ENCODE measurements at places on chromosomes 7 and 10.

GRCh38 chr7:181738-182137, 10.6 kb upstream of the FAM20C start:
- no peak for DNase-seq

- no peak for DNase-seq
Measured at GRCh38 chr7:27917774-27918314, 177.9 kb downstream of the TAX1BP1 start.

DNA sequence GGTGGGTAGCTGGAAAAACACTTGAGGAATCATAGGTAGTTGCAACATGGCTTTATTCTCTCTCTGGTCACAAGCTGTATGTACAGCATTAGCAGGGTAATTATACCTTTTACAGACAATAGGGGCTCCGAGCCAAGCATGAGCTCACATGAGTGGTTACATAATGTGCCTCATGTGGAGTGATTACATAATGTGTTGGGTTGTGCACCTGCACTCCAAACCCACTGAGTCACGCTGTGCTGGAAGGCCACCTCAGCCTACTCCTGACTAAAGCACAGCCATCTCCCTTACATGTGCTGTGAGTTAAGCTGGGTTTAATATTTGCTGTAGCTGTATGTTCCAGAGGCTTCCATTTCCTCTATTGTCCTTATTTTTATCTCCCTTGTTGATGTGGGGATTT, 348.7 kb upstream of the SEMA3C start:
- no peak for DNase-seq

- DNase-seq = no peak
Measured at GRCh38 chr10:43962346-43963191, 313.9 kb upstream of the ZNF32 start.

DNA sequence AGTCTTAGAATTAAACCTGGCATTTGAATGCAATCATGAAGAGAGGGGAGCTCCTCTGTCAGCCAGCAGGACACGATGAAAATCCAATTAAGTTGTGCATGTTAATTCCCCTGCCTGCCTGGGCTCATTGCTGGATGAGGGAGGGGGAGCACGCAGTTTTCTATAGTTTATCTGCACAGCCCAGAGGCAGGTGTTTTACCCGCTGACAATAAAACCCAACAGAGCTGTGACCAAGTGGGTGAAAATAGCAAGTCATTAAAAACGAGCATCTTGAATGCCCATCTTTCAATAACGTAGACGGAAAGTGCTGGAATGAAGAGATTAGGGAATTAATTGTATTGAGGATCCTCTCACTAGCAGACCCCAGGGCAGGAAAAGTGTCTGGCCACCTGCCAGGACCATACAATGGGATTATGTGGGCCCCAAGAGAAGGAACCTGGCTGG, 100.1 kb upstream of the FAM20C start:
- DNase-seq = no peak

GRCh38 chr10:111297351-111297848, 220.6 kb downstream of the ADRA2A start:
- DNase-seq = no peak

- no peak for DNase-seq
Measured at GRCh38 chr10:76251841-76252671, 820.6 kb downstream of the LRMDA start.

DNA sequence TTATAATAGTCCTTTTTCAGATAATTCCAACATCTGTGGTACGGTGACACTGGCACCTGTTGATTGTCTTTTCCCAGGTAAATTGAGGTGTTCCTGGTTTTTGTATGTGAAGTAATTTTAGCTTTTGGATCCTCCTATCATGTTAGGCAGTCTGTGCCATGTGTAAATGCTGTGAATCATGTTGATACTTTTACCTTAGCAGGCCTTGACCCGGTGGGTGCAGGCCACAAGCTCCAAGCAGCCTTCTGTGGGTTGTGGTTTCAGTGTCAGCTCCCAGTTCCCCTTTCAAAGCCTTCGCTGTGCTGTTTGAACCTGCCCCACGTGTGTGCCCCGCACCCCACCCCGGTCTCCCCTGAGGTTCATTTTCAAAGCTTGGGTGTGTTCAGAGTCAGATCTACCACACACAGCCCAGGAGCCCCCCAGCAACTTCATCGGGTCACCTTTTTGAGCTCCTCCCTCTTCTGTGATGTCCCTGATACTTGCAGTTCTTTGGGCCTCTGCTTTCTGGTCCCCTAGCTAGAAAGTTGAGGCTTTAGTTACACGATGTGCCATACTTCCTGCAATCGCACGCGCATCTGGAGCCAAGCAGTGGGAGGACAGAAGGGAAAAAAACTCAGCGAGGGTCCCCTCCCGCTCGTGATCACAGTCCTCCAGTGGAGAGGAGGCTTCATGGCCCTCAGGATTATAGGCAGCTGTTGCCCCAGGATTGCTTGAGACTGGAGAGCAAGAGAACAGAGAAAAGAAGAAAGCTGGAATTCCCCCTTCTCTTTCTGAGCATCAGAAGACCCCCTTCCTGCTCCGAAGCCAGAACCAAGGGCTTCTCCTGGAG, 8.7 kb upstream of the BHLHA15 start:
- DNase-seq = peak; percentile 26

GRCh38 chr10:1419796-1420610, 317.3 kb downstream of the ADARB2 start:
- no peak for DNase-seq

GRCh38 chr10:61804414-61804813, 97.1 kb upstream of the ARID5B start:
- DNase-seq = no peak

DNA sequence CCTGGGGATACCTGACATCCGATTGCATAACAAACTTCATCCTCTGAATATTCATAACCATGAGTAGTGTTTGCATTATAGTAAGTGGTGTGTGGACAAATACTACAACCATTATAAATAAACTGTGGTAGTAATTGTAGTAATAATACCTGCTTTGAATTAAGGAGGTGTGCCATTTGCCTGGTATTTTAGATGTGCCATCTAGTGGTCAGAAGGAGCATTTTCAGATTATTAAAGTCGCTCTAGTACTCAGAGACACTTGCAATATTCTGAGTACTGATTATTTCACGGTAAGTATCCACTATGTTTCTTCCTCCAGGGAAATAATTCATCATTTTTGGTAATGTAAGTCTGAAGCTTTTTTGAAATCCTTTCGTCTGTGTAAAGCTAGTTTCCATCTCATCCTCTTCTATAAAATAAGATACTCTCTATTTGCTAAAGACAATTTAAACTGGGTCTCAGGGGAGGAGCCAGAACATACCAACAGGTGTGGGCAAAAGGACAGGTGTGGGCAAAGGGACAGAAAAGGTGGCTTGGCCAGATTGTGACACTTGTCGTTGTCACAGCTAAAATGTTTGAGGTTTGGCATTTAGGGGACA, 115.3 kb upstream of the WDR11 start:
- no peak for DNase-seq

GRCh38 chr7:100476903-100477870, 1.8 kb downstream of the TSC22D4 start:
- peak; percentile 64 for DNase-seq

DNA sequence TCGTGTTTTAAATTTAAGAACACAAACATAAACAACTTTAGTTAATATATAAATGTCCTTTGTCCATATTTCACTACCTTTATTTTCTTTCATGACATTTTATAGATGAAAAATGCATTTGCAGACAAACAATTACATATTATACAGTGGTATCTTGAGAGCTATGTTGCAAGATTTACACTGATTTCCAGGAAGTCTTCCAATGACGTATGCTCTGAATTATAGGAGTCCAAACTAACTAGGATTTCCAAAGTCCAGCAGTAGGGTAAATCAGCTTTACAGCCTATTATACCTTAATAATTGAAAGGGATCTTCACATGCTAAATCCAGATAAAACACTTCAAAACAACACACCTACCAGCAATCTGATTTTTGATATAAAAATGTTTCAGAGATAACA, 69.4 kb downstream of the HYCC1 start:
- no peak for DNase-seq

DNA sequence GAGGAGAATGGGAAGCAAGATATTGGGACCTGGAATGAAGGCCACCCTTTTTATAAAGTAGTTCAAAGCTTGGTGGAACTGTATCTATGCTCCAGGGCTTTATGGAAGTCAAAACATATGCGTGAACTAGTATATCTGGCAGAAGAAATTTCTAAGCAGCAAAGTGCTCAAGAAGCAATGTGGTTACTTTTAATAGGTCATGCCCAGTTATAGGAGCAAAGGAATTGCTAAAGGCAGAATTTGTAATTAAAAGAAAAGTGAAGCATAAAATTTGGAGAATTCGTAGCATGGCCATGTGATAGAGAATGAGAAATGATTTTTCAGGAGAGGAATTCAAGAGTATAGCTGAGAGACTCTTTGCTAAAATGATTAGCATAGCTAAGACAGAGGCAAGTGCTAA, 1110.4 kb downstream of the XPNPEP1 start:
- no peak for DNase-seq

GRCh38 chr10:125773687-125774543, 1.7 kb downstream of the MMP21 start:
- DNase-seq = no peak

DNA sequence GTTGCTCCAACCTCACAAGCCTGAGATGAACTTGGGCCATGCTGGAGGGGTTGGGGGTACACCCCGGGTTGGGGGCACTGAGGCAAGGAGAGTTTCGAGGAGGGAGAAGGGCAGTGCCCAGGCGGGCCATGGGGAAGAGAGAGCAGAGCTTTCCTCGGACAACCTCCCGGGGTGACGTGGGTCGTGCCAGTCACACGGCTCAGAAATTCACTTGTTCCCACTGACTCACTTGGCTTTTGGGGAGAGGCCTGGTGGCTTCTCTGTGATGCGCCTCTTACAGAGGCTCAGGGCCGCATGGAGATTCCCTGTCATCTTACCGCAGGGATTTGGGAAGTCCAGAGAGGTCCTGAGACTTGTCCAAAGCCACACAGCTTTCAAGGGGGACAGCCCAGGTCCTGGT, 2.9 kb downstream of the LAT2 start:
- DNase-seq = no peak

GRCh38 chr7:100681491-100682227, 8.1 kb downstream of the GNB2 start:
- no peak for DNase-seq

GRCh38 chr7:151416112-151416940, 6.5 kb upstream of the WDR86 start:
- no peak for DNase-seq

GRCh38 chr10:13681960-13682359, 95.2 kb downstream of the PRPF18 start:
- DNase-seq = no peak

DNA sequence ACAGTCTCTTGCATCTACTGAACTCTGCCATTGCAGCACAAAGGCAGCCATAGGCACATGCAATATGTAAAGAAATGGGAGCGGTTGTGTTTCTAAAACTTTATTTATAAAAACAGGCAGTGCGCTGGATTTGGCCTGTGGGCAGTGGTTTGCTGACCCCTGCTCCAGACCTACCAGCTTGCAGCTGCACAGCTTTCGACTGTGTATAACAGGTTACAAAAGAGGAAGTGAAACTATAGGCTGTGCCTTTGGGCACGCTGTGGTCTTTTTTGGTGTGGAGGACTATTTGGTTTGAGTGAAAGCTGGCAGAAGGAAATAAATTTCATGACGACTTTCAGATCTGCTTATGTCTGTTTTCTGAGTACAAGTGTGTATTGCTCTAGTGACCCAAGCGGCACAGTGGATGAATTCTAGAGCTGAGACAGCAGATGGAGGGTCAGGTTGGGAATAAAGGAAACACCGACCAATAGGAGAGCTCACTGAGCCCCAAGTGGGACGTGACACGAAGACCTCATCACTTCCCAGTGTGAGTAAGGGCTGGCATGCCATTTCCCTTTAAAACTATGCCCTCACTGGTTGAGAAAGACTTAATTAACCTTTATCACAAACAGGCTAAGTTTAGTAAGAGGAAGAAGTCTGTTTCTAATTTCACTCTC, 152.7 kb downstream of the ANK3 start:
- peak; percentile 60 for DNase-seq

- DNase-seq = no peak
Measured at GRCh38 chr7:106770191-106770590, 94.9 kb upstream of the PIK3CG start.

DNA sequence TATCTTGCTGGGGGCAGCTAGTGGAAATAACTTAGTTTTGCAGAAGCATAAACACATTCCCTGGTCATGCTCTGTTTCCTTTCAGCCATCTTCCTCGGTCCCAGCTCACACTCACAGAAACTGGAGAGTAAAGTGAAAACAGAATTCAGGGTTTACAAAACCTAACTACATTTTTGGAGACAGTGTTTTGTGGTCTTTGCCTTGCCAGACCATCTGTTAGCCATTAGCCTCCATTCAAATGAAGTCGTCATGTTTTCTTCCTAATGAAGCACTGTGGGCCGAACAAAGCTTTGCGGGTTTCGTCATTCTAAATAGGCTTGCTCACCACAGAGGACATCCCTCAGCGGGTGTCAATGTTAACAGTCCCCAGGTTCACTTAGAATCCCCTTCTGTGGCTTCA, 214.6 kb upstream of the TMEM72 start:
- DNase-seq = no peak

- DNase-seq = no peak
Measured at GRCh38 chr7:91683823-91684222, 196.7 kb downstream of the MTERF1 start.

- DNase-seq = no peak
Measured at GRCh38 chr10:74189999-74190421, 39.0 kb downstream of the ADK start.

DNA sequence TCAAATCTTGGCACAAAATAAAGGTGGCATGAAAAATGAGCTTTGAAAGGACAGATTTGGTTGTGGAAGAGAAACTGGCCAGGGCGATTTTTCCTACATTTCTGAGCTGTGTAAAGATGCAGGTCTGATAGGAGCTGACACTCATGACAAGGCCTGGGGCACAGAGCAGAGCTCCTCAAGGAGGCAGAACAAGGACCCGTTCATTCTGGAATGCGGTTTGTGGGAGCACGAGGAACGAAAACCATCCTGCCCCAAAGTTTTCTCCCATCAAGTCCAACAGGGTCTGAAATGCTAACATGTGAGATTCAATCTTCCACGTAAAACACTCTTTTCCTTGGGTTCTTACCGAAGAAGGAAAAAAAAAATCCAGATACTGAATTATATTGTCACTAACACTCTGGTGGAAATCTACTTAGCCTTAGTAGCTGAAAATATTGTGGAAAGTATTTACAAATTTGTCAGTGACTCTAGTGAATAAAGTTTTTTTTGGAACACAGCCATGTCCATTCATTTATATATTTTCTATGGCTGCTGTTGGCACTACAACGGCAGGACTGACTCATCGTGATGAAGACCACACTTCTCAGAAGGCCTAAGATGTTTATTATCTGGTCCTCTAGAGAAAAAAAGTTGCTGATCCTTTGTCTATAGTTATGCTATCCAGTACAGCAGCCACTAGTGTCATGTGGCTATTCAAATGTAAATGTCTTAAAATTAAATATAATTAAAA, 215.7 kb downstream of the BAMBI start:
- DNase-seq = no peak

DNA sequence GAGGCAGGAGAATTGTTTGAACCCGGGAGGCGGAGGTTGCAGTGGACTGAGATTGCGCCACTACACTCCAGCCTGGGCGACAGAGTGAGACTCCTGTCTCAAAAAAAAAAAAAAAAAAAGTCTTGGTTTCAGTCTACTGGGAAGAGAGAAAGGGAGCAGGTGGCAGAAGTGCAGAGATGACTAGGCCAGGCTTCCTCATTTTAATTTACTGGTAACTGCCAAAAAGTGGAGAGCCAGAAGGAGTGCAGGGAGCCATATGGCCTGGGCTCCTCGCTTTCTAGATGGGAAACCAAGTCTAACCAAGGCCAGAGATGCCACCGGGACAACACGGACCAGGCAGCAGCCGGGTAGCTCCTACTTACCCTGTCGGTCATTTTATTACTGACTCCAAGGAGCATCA, 12.2 kb downstream of the SEPHS1 start:
- DNase-seq = no peak
